ENCODE measurements at places on chromosomes 7 and 10. TPM values are rescaled to one million over a fixed set of nuclear protein-coding genes. Genes with fewer than 3 reads are reported as not detected.
A peak's percentile ranks its signal among the peaks of the same experiment; 100 is the strongest.

GRCh38 chr7:69840248-69840647, 242.0 kb downstream of the AUTS2 start:
- no peaks in the 10 kb centered on the region for H3K36me3 ChIP-seq
- peak overlapping the region; percentile 53 for H3K27ac ChIP-seq
- H3K27me3 ChIP-seq, result no peaks in the 10 kb centered on the region

DNA sequence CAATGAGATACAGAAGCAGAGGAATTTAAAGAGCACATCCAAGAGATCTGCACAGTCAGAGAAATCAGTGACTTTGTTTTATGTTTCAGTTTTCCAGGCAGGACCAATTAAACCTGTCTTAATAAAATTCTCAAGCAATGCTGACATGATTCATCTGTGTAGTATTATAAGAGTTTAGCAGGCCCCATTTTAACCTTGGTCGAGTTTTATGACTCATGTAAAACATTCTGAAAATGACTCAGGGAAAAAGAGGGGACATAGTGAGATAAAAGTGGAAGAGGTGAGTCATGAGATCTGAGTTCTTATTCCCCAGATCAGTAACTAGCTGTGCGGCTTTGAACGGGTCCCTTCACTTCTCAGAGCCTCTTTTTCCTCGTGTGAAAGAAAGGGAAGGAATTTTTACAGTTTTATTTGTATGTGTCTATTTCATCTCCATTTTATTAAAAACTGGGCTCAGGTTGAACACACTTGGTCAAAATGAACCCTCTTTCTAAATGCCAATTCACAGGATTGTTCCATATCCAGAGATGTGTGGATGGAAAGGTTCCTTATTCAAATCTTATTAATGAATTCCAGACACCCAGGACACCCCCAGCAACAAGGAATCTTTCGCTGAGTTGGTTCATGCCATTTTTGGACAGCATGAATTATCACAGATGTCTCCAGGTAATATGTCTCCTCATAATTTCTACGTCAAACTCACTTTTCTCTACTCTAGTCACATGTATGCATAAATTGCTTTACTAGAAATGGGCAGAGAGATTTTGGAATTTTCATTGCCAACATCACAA, 143.2 kb downstream of the JAZF1 start:
- no peak overlapping the region for H3K27ac ChIP-seq
- no peaks in the 10 kb centered on the region for H3K4me1 ChIP-seq
- no peak for DNase-seq

GRCh38 chr7:24724451-24725190, 32.6 kb downstream of the GSDME start:
- H3K27me3 ChIP-seq, result no peaks in the 10 kb centered on the region
- no peaks in the 10 kb centered on the region for H3K36me3 ChIP-seq
- DNase-seq, result no peak
- H3K4me1 ChIP-seq, result peaks cover 17% of the 10 kb centered on the region

DNA sequence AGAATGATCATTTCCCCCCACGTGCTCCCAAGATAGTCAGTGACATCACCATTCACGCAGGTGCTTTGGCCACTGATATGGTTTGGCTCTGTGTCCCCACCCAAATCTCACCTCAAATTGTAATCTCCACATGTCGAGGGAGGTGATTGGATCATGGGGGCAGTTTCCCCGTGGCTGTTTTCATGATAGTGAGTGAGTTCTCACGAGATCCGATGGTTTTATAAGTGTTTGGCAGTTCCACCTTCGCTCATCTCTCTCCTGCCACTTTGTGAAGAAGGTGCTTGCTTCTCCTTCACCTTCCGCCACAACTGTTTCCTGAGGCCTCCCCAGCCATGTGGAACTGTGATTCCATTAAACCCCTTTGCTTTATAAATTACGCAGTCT, 205.4 kb upstream of the SH2B2 start:
- no peak overlapping the region for H3K4me3 ChIP-seq
- peaks cover 32% of the 10 kb centered on the region for H3K36me3 ChIP-seq
- no peaks in the 10 kb centered on the region for H3K27me3 ChIP-seq
- DNase-seq, result no peak
- no peak overlapping the region for H3K27ac ChIP-seq

DNA sequence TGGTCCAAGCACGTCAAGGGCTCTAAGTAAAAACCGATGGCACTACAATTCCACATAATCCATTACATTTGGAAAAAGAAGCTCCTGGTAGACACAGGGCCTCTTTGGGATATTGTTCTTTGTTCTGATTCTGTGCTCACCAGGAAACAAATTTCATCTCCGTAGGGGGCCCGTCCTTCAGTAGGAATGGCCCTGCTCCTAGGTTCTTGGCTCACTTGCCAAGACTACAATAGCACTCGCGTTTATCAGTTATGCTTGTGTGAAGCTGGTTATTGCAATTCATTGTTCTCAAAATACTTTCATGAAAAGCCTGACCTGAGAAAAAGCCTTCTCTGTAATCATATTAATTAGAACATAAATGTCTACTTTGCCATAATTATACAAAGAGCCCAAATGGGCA, 10.3 kb upstream of the ZC3HAV1L start:
- no peaks in the 10 kb centered on the region for H3K4me1 ChIP-seq
- H3K4me3 ChIP-seq, result no peak overlapping the region
- peaks cover 39% of the 10 kb centered on the region for H3K36me3 ChIP-seq
- DNase-seq, result no peak
- H3K27ac ChIP-seq, result no peak overlapping the region
- no peaks in the 10 kb centered on the region for H3K27me3 ChIP-seq

GRCh38 chr10:103942866-103943265, 24.1 kb upstream of the SLK start:
- no peaks in the 10 kb centered on the region for H3K4me1 ChIP-seq
- H3K27me3 ChIP-seq, result no peaks in the 10 kb centered on the region
- no peak overlapping the region for H3K4me3 ChIP-seq
- H3K27ac ChIP-seq, result no peak overlapping the region
- H3K36me3 ChIP-seq, result no peaks in the 10 kb centered on the region

DNA sequence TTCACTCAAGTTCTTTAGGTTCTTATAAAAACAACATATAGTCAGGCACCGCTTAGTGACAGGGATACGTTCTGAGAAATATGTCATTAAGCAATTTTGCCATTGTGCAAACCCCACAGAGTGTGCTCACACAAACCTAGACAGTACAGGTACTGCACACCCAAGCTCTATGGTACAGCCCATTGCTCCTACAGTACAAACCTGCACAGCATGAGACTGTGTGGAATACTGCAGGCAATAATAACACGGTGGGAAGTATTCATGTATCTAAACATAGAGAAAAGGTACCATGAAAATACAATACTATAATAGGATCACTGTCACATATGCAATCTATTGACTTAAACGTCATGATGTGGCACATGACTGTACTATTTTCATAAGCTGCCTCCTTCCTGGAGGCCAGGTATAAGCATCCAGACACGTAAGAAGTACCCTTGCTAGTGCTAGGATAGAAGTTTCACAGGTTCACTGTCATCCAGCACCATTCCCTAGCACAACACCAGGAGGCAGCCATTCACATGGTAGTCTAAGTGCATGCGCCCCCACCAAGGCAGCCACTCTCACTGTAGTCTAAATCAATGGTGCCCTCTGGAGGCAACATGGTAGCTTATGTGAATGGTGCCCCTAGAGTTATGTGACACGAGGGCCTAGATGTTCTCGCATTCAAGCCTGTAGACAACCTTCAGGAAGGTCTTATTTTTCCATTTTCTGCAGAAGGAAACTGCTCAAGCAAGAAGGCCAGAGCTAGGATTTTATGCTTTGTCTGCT, 98.5 kb downstream of the ARHGAP22 start:
- DNase-seq, result peak; percentile 86
- peaks cover 8% of the 10 kb centered on the region for H3K4me1 ChIP-seq
- no peak overlapping the region for H3K27ac ChIP-seq
- no peaks in the 10 kb centered on the region for H3K36me3 ChIP-seq
- H3K4me3 ChIP-seq, result no peak overlapping the region

CUBN gene
- 0.18 TPM for total RNA-seq

WNT8B gene
- not detected for total RNA-seq

IL2RA gene
- total RNA-seq, result not detected

LRRC18 gene
- not detected for total RNA-seq

Measured in Karpas-422 (cell line).